Ureter (tissue), 1 donor: ENCODE measurements at places on chromosomes 1 and 21. TPM values are rescaled to one million over a fixed set of nuclear protein-coding genes. Genes with fewer than 3 reads are reported as not detected.

Gene LRRC38
- total RNA-seq: not detected

Gene PRDM16
- total RNA-seq: 15.9 TPM

GRCh38 chr1:222920169-222920568, 105.3 kb downstream of the DISP1 start:
- DNase-seq: no peak

DNA sequence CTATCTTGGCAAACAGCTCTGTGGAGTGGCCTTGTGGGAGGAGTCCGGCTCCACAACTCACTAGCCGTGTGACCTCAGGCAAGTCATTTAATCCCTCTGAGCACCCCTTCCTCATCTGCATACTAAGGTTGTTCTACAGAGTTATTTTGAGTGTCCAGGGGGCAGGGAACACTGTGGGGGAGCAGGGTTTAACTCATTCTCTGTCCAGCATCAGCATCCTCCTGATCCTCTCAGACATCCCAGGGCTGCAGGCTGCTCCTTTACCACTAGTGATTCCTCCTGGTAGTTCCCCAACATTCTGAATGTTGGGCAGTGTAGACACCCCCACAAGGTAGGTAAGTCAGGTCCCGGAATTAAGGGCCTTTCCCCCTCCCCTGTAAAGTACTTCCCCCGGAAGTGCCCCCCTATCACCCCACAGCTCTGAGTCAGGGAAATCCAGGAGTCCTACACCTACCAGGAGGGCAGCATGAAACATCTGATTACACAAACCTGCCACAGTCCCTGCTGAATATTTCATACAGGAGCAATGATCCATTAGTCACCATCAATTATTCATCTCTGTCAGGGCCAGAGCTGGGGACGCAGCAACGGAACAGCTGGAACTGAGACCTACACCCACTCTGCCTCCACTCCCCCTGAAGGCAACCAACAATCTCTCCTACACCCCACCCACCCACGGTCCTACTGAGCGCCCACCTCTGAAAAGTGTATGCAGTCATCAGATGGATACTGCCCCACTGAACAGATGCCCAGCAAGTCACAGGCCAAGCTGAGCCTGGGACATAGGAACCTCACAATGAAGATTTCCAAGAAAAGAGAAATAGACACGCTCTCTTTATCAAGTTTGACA, 20.5 kb downstream of the SYT2 start:
- DNase-seq: no peak

GRCh38 chr1:160836981-160837557, 25.6 kb downstream of the CD244 start:
- no peak for DNase-seq

DNA sequence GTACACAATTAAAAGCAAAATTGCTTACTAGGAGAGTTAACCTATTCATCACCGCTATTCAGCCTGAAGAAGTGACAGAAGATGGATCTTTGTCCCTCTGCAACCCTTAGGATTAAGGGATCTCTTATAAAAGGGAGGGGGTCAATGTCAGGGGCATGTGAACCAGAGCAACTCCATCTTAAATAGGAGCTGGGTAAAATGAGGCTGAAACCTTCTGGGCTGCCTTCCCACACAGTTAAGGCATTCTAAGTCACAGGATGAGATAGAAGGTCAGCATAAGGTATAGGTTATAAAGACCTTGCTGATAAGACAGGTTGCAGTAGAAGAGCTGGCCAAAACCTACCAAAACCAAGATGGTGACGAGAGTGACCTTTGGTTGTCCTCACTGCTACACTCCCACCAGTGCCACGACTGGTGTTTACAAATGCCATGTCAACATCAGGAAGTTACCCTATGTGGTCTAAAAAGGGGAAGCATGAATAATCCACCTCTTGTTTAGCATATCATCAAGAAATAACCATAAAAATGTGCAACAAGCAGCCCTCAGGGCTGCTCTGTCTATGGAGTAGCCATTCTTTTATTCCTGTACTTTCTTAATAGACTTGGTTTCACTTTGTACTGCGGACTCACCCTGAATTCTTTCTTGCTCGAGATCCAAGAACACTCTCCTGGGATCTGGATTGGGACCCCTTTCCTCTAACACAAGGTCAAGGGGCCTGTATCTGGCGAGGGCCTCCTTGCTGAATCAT, 35.3 kb upstream of the NEK2 start:
- DNase-seq: no peak

- no peak for DNase-seq
These were observed 99.9 kb downstream of the ROR1 start for GRCh38 chr1:63873751-63874150.

- DNase-seq: no peak
These were observed 279.1 kb upstream of the FMN2 start for GRCh38 chr1:239812580-239812979.

DNA sequence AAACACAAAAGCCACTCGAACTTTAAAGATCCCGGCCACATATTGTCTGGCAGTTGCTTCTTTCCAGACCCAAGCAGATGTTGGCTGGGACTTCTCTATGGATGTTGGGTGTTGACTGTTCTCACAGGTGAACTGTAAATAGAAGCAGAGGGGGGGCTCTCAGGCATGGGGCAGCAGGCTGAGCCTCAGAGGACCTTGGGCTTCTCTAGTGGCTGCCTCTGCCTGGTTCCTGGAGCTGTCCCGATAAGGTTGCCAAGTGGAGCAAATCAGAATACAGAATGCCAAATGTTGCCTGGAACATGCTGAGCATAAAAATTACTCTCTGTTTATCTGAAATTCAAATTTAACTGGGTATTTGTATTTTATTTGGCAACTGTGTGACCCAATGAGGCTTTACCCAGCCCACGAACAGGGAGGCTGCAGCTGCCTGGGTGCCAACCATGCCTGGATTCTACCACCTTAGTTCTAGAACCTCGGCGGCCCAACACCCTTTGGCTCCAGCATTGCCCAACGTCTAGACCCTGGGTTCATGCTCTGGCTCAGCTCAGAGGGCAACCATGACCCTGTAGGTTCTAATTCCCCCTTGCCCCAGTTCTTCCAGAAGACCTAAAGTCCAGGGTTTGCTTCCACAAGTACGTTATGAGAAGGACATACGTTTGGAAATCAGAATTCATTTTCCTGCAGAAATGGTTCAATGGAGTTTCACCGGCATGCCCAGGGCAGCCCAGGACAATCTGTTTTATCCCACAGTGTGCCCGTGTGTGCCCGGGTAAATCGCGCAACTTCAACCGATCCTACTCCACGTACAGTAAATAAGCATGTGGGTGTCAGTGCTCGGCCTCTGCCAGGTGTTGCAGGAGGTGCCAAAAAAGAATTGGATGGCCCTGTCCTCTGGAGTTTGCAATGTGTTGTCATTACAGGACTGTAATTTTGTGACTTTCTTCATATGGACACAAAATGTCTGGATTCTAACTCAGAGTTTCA, 5.4 kb upstream of the SLC45A1 start:
- DNase-seq: no peak
